Ammon's horn (tissue), 1 donor: ENCODE measurements at places on chromosomes 6 and 20.

DNA sequence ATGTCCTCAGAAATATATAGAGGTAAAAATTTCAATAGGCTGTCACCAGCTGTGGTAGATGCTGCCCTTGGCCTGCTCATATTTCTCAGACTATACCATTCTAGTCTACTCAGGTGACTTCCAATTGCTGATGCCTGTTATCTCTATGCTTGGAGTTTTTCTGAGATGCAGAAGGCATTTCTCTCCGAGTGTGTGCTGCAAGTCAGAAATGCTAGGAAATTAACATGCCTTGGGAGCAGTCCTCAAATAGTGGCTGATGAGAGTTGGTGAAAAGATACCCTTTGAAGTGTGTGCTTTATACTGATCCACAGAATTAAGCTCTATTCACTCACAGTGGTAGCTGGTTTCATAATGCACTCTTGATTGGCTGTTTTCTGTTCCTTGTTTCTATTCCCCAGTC, 43.2 kb upstream of the PKIB start:
- DNase-seq = no peak

DNA sequence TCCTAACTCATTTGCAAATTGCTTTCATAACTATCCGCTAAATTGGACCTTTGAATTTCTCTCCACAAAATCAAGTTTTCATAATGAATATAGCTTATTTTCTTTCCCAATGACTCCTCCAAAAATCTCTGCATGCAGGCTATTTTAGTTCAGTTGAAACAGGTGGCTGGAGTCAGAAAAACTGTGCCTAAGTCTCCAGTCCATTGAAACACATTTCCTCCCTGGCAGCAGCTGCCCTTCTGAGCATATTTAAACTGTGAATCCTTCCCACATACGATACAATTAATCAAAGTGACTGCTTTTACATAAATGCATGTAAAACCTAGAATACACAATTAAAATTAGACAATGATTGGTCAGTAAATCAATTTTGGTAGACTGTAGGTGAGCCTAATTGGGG, 344.6 kb upstream of the MARCKS start:
- no peak for DNase-seq

DNA sequence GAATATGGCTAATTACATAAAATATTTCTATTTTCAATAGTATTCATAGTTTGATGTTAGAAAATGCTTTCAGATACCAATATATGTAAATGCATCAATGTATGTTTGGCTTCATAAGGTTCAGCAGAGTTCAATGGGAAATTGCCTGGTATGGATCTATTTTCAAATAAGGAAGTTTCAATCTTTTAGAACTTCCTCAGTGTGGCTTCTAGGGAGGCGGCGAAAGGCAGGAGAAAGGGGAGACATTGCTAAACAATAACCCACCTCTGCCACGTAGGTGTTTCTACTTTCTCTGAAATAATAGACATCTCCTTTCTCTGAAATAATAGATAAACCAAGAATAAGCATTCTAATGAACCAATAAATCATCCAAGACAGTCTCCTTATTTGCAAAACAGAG, 237.7 kb upstream of the RAB32 start:
- DNase-seq = no peak

DNA sequence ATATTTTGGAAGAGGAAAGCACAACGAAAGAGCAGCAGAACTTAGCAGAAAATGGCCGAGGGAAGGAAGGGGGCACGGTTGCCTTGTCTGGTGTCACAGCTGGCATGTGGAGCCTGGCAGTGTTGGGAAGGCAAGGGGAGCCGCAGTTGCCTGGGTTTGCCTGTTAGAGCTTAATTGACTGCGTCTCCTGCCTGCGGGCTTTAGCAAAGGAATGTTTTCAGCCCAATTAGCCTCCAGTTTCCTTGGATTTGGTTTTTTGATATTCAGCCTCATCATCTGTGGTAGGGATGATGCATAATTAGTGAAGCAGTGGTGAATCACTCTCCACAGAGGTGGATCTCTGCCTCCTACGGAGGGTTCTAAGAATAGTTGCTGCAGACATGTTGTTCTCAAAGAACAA, 832.6 kb downstream of the QKI start:
- peak; percentile 76 for DNase-seq
